ENCODE measurements at places on chromosomes 5 and 9. TPM values are rescaled to one million over a fixed set of nuclear protein-coding genes. Genes with fewer than 3 reads are reported as not detected.

The SEMA5A gene
- total RNA-seq = 29.3 TPM

DNA sequence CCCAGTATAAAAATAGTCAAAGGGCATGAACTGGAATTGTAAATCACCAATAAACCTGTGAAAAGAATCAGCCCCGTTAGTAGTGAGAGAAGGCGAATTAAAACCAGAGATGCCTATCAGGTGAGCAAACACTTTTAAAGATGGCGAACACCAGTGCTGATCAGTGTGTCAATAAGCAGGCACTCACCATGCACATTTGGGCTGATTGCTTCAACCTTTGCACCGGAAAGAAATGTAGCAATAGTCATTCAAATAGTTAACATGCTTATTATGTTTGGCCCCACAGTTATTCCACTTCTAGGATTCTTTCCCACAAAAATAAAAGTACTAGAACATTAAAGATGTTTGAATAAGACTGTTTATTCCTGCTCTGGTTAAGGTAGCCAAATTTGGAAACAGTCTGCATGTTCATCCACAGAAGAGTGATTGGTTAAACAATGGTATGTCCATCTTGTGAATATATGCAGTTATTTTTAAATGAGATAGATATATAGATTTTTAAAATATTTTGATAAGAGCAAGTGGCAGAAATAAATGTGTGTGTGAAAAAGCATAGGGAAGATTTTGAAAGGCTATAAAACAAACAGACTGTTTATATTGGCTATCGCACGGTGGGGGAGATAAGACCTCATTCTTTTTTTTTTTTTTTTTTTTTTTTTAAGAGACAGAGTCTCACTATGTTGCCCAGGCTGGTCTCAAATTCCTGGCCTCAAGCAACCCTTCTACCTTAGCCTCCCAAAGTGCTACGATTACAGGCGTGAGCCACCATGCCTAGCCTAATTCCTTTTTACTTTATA is 112.2 kb downstream of the PIP5K1B start:
- no peak for DNase-seq

- DNase-seq = no peak
Observed at GRCh38 chr9:90132866-90133265, 509.8 kb downstream of the DIRAS2 start.

GRCh38 chr5:53059281-53059680 is 50.3 kb downstream of the MOCS2 start:
- DNase-seq = no peak

GRCh38 chr5:68252673-68253623 is 37.4 kb downstream of the PIK3R1 start:
- DNase-seq = no peak

GRCh38 chr9:92564504-92564903 is 28.7 kb upstream of the ECM2 start:
- DNase-seq = no peak

DNA sequence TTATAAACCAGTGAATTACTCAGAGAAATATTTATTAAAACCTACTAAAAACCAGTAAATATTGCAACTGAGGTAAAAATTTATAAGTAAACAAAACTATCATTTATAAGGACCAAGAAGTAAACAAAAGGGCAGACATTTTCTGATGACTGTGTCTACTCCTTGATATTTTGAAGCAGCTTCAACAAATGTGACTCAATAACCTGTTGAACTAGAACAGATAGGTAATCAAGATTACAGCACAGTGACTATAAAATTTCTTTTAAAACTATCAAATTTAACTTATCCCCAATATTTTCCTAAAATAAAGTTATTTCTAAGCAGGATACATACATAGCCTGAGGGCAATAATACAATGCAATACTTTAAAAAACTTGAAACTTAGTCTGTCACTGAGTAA is 12.8 kb downstream of the ANKRA2 start:
- no peak for DNase-seq
